NCI-H345 (cell line): ENCODE measurements at places on chromosomes 6 and 20.

DNA sequence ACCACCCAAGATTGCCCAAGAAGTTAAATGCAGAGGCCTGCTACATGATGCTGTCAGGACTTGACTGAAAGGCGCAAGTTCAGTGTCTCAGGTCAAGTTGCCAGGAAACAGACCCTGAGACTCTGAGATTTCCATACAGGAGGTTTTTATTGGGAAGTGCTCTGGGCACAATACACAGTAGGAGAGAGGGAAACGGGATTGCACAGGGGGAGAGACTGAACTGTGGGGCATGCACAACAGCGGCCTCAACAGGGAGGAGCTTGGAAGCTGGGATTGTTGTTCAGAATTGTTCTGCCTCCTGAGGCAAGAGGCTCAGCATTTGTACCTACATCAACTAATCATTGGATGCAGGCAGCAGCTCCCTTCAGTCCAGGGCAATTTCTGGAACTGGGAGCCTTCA, 6.7 kb downstream of the STX11 start:
- no peak for DNase-seq

DNA sequence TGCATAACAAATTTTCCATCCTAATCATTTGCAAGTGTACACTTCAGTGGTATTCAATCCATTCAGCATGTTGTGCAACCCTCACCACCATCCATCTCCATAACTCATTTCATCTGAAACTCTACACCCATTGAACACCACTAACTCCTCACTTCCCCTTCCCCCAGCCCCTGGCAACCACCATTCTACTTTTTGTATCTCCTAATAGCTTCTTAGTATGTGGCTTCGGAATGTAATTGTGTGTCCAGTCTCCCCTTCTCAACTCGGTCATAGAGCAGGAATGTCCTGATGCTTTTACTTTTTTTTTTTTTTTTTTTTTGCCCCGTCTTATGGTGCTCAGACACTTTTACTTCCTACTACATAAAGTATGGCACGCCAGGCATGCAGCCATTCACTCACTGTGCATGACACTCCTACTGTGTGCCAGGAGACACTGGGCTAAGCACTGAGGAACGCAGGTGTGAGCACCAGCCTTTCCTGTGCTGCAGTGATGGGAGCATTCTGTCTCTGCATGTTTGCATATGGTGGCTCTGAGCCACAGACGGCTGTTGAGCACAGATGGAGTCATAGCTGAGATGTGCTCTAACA, 15.3 kb downstream of the HCK start:
- no peak for DNase-seq

DNA sequence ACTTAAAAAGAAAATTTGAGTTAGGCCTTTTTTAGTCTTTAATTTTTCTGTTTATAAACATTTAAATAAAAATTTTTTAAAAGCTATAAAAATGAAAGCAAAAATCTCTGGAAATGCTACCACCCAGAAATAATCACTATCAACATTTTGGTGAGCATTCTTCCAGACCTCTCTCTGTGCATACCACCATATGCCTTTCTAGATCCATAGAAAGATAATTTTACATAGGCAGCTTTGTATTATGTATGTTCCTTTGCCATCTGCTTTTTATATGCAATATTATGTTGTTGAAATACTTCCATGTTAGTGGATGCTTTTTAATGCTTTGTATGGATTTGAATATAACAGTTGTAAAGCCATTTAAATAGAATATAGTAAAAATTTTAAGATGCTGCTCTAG, 496.7 kb upstream of the HTR1E start:
- no peak for DNase-seq

- no peak for DNase-seq
Measured at GRCh38 chr6:116465246-116465645, 4.1 kb downstream of the CALHM6 start.

- DNase-seq: peak; percentile 54
Measured at GRCh38 chr6:27279513-27280063, 32.1 kb downstream of the PRSS16 start.

GRCh38 chr6:141484711-141485110, 648.0 kb upstream of the GJE1 start:
- DNase-seq: no peak

DNA sequence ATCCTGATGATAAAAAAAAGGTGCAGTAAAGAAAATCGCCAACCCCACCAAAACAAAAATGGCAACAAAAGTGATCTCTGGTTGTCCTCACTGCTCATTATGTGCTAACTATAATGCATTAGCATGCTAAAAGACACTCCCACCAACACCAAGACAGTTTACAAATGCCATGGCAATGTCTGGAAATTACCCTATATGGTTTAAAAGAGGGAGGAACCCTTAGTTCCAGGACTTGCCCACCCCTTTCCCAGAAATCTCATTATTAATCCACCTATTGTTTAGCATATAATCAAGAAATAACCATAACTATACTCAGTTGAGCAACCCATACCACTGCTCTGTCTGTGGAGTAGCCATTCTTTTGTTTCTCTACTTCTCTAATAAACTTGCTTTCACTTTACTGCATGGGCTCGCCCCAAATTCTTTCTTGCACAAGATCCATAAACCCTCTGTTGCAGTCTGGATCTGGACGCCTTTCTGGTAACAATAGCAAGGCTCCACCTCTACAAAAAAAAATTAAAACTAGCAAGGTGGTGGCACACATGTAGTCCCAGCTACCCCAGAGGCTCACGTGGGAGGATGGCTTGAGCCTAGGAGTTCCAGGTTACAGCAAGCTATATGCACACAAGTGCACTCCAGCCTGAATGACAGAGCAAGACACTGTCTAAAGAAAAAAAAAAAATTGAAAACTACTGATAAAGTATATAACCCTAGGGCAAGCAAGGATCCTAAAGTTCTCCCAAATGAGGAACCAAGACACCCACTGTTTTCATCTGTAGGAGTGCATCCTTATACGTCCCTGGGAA, 278.8 kb upstream of the JARID2 start:
- DNase-seq: no peak

DNA sequence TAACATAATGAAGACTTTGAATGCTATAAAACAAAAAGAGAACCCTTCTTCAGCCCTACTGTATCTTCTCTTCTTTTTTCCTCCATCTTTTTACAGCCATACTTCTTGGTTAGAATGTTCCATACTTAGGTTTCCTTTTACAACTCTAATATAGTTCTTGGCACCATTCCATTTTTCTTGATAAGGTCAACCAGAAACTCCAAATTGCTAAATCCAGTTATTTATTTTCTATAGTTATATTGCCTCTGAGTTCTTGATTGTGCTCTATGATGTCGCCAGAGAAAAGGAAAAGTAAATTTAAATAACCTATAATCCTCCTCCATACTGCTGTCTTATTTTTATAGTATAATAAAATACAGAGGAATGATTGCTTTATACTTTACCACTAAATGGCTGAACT, 26.7 kb upstream of the COL10A1 start:
- DNase-seq: no peak
